ENCODE measurements at places on chromosomes 1 and 21.

GRCh38 chr1:238465449-238465848 lies 574.7 kb upstream of the ZP4 start:
- DNase-seq, result no peak

DNA sequence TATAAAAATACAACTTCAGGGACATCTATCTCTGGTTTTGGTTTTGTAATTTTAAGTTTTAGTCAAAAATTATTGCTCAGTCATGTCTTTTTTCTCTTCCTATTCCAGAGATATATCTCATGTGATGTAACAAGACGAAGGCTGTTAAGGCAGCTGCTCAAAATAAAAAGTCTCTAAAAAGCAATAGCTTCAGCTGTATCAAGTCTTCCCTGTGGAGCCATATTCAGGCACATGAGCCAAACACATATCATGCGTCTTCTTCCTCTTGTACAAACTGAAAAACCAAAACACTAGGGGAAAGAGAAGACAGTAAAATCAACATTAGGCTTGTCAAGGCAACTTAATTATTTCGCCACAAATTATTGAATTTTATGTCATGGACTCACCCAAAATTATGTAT lies 240.7 kb downstream of the NRIP1 start:
- DNase-seq, result no peak

DNA sequence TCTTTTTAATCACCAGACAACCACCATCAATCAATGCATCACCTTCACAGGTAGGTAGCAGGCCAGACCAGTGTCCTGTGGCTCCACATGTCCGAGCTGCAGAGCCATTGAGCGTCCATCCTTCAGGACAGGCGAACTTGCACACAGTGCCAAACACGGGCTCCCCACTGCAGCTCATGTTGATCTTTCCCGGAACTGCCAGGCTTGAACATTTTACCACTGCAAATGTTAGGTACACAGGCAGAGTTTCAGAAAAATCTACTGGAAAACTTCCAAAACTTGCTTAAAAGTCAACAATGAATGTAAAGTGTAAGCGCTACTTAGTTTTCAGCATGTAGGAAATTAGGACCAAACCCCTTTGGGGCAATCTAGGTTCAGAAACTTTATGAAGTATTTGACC lies 6.6 kb downstream of the SELE start:
- DNase-seq, result no peak

DNA sequence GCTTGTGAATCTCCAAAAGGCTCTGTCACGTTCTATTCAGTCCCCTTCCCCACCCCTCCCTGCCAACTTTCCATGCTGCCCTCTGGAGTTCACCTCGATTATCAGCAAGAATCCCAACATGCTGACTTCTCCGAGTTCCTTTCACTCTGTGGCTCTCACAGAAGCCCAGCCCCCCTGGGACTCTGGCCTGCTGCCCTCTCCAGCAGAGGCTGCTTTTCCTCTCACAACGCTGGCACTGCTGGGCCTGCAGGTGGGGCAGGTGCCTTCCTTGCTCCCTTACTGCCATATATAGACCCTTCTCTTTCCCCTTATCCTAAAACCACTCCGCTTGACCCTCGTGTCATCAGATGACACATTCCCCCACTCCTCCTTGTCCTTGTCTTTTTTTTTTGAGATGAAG lies 10.2 kb upstream of the RNF186 start:
- no peak for DNase-seq

DNA sequence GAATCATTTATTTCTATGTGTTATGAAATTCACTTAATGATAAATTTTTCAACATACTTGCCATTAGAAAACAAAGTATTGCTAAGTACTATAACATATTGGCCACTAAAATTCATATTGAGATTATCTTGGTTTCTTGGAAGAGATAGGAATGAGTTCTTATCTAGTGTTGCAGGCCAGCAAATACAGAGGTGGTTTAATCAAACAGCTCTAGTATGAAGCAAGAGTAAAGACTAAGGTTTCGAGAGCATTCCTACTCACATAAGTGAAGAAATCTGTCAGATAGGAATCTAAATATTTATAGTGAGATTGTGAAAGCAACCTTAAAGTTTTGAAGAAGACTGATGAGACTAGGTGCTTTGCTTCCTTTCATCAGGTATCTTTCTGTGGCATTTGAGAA lies 37.9 kb upstream of the FOXE3 start:
- DNase-seq, result no peak

DNA sequence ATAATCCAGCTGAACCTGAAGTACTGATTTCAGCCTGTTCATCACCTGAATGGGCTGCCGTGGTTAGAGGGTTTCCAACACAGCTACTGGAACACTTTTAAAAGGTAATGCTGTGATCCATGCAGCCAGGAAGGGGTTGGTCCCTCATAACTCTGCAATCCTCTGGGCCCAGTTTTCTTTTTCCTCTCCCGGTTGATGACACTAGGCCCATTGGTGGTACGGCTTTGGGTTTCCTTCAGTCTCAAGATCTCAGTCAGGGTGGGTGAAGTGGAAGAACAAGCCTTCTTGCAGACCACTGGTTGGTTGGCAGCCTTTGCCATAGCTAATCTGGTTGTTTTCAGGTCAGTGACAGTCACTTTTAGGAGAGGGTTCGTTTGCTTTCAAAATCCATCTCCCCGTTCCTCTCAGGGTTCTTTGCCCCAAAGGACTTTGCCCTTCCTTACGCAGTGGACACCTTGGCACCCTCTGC lies 502 bp upstream of the SLC35A3 start:
- DNase-seq, result no peak

DNA sequence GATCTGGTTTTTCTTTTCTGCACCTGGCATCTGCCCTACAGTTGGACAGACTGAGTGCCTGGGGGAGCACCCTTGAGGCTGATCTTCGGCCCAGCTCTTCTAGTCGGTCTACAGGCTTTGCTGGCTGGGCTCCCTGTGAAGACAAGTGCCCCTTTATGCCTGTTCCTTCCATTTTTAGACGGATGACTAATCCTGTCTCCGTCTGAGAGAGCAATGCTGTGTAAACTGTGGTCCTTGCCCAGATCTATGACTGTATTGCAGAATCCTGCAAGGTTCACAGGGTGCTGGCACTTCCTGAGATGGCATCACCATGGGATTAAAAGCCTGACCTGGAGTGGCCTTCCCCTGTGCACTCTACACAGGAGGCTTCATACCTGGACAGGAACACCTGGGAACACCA lies 47.6 kb upstream of the SAMD13 start:
- no peak for DNase-seq

GRCh38 chr1:8367571-8368194 lies 49.8 kb downstream of the SLC45A1 start:
- DNase-seq, result no peak

DNA sequence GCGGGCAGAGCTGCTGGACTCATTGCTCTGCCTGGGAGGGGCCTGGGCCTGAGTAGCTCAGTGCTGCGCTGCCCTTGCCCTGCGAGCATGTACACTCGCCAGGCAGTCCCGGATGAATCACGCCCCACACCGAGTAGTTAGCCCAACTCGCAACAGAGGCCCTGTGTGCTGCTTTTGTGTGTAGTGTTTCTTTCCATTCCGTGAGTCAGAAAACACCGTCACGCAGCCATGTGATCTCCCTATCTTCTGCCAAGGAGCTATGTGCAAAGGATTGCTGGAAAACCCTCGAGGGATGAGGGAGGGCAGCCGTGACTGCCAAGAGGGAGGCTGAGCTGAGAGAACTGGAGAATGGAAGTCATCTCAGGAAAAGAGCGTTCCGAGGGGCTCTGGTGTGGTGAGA lies 37.3 kb downstream of the NENF start:
- no peak for DNase-seq

DNA sequence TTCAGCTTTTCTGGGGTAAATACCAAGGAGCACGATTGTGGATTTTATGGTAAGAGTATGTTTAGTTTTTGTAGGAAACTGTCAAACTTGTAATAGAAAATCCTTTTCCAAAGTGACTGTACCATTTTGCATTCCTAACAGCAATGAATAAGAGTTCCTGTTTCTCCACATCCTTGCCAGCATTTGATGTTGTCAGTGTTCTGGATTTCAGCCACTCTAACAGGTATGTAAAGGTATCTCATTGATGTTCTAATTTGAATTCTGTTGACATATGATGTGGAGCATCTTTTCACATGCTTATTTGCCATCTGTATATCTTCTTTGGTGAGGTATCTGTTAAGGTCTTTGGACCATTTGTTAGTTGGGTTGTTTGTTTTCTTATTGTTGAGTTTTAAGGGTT lies 50.3 kb upstream of the RGS2 start:
- no peak for DNase-seq

DNA sequence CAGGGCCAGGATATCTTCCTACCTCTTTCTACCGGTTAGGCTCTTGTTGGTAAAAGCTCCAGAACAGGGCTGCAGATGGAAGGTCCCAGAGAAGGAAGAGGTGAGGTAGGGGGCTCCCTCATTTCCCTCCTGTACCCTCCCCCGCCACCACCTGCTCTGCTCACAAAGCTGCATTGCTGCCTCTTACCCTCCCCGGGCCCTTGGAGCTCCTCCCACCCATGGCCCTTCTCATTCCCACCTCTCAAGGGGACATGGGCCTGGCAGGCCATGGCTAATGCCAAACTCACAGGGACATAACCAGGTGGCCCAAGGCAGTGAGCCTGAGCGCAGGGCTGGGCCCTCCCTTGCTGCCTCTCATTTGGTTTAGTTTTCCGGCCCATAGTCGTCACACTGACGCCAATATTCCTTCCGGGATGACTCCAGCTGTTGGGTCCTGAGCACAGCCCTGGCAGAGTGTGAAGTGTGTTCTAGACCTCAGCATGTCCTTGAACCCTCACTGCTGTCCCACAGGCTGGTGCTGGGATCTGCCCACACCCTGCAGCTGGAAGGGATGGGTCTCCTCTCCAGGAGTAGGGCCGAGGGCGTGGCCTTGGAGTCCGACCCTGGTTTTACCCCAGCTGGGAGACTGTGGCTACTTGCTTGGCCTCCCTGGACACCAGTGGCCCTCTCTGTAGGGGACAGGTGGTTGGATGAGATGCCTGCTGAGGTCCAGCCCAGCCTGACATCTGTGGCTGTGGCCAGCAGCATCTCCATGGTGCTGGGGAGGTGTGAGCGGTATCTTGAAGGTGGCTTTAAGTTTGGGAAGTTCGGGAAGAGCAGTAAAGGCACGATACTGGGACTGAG lies 104.6 kb downstream of the ARHGEF10L start:
- no peak for DNase-seq

DNA sequence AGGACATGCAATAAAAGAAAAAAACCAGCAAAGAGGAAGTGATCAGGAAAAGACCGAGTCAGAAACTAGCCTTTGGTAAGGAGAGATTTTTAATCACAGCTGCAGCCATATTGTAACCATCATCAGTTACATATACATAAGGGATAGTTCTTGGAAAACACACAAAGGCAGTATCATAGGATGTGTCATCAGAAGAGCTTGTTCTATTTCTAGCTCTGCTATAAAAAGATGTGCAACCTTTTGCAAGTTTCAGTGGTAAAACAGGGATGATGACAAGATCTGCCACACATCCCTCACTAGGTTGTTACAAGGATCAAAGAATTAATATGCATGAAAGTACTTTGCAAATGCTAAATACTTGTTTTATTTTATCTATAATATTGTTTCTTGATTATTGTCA lies 342.0 kb downstream of the VAV3 start:
- DNase-seq, result no peak

- no peak for DNase-seq
Measured at GRCh38 chr1:87785386-87785785, 456.7 kb downstream of the LMO4 start.

DNA sequence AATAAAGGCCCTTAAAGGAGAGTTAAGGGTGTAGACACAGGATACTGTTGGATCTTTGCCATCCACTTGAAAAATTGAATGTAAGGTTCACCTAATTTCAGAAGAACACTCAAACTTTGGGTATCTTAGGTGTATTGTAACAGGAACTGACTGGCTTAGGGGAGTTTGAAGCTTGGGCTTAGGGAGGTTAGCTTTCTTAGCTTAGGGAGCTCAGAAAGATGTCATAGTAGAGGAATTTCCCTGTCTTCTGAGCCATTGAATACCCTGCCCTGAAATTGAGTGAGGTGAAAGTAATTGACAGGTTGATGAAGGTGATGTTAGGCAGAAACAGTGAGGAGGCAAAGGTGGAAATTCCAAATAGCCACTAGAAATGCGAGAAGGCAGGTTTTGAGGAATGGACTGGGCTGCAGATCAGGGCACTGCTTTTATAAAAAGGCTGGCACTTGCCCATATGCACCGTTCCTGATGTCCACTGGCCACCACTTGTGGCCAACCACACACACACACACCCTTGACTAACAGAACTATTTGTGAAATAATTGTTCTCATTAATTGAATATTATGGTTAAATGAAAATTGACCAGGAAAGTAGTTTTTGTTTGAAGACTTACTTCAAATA lies 16.5 kb downstream of the BACH1 start:
- no peak for DNase-seq

DNA sequence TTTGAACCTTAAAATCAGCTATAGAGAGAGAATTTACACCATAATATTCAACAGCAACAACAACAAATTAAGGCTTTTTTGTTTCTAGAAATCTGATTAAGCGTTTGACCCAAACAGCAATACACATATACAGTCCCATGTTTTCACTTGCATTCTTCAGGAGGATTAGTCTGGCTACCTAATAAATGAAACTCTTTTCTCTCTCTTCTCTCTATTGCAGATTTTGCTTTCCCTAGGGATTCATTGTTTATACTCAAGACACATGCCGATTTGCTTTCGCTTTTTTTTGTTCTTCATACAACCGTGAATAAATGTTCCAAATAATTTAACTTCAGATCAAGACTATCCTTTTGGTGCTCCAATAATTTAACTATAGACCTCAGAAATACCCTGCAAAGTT lies 162.4 kb upstream of the PTBP2 start:
- DNase-seq, result no peak

DNA sequence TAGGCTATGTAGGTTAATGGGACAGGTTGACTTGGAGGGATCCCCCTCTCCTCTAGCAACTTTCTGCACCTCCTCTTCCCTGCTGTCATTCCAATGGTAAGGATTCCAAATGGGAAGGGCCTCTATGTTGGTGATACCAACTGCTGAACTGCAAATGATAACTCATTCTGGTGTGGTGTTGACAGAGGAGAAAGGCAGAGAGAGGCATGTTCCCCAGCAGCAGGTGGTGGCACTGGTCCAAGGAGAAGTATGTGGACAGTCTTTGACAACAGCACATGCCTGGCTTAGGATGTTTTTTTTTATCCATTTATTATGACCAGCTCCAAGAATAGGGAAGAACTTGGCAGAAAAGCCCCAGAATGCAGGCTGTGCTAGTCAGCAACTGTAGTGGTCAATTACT lies 19.6 kb upstream of the SPAG17 start:
- DNase-seq, result no peak

- no peak for DNase-seq
Measured at GRCh38 chr21:41916888-41917433, 36.9 kb downstream of the C2CD2 start.

DNA sequence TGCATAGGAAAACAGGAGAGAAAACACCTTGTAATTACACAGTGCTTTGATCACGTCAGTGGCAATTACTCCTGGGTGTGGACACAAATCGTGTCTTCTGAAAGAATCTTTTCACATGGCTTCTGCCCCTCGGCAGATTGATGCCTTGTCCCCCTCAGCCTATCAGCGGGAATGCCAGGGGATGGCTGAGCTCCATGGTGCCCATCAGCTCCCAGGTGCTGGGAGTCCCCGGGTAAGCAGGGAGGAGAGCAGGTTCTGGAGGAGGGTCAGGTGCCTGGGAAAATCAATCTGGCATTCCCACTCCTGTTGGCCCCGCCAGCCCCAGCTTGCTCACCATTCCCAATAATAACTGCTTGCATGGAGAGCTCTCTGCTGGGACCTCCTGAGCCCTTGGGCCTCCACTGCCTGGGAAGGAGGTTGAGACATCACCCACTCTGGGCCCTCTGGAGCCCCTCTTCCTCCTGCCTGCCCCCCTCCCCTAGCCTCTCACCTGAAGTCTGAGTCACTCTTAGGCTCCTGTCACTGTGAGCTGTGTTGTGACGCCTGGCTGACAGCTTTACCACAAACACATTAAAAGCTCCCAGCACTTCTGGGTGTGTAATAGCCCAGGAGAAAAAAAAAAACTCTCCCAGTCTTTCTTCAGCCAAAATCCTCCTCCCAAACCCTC lies 4.9 kb downstream of the CAMK2N1 start:
- no peak for DNase-seq

All from GDM1 (cell line).